H54 (cell line): ENCODE measurements at places on chromosomes 7 and 10.

DNA sequence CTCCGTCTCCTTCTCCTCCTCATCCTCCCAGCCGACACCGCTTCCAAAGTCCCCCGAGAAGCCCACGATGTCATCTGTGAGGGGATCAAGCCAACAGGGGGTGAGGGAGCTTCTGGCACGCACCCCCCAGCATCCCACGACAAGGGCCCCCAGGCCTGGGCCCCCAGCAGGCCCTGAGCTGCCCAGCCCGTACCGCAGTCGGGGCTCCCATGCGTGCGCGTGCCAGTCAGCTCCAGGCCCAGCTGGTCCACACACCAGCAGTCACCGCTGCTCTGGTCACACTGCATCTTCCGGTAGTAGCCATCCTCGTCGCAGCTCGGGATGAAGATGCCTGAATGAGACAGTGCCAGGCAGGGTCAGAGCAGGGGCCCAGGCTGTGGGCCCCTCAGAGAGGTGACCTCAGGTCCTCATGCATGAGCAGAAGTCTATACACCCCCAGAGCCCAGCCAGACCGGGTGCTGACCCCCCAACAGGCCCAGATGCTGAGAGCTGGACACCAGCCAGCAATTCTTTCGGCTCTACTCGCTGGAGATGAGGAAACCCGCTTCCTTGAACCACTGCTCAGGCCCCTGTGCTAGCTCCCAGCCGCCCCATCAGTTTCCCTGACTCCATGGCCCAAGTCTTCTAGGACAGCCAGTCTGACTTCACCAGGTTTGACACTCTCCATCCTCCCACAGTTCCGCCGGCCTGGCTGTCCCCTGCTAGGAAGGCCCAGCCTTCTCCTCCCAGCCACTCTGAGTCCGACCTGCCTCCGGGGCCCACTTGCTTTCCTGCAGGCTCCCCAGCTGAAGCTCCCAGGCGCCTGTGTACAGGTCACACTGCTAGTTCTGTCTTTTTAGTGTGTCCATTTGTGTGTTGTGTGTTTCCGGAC lies 25.3 kb downstream of the SPOCK2 start:
- no peak for DNase-seq

GRCh38 chr10:71231206-71231605 lies 18.8 kb downstream of the UNC5B start:
- no peak for DNase-seq

DNA sequence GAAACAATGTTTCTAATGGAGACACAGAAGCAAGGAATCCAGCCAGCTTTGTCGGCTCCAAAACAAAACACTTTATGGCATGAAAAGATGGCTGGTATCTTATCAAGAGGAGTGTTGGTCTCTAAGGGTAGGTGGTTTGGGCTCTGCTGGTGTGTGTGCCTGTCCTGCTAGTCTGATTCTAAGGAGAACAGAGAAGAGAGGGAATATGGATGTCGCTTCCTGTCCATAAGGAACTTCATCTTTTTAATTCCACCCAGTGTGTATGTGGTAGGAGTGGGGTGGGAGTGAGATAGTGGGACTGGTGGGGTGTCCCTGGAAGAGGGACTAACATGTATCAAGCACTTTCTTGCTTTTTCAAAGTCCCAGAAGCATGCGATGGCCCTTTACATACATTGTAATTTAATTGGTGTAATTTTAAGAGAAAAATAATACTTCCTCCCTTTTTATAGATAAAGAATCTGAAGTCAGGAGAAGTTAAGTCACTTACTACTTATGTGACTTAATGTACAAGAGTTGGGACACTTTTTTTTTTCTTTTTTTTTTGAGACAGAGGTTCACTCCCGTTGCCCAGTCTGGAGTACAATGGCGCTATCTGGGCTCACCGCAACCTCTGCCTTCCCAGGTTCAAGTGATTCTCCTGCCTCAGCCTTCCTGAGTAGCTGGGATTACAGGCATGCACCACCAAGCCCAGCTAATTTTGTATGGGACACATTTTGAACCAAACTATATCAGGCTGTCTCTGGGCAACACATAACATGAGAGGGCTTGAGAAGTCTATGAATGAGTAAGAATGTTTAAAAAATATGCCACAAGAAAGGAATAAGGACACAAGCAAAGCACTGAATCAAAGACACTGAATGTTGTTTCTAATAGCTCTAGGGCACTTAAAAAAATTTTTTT lies 18.8 kb downstream of the NT5C3A start:
- DNase-seq: no peak

GRCh38 chr10:49742683-49743463 lies 19.2 kb downstream of the OGDHL start:
- no peak for DNase-seq

- DNase-seq: no peak
These were observed 33.4 kb upstream of the ADRB1 start for GRCh38 chr10:114010316-114010715.

GRCh38 chr10:100901051-100901450 lies 11.7 kb upstream of the SLF2 start:
- DNase-seq: no peak

DNA sequence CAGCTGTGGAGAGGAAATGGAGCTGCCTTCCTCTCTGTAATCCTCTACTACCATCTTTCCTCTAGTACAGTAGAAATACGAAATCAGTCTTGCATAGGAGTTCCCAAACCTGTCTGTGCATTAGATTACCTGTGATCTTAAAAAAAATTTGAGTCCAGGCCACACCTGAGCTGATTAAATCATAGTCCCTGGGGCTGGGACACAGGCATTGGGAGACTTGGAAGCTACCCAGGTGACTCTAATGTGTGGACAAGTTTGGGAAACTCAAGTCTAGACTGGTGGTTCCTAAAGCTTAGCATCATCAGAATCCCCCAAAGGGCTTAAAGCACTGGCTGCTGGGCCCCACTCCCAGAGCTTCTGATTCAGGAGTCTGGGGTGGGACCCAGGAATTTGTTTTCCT lies 152.7 kb upstream of the GLI3 start:
- DNase-seq: no peak

GRCh38 chr7:144454-144826 lies 47.9 kb upstream of the FAM20C start:
- DNase-seq: no peak

DNA sequence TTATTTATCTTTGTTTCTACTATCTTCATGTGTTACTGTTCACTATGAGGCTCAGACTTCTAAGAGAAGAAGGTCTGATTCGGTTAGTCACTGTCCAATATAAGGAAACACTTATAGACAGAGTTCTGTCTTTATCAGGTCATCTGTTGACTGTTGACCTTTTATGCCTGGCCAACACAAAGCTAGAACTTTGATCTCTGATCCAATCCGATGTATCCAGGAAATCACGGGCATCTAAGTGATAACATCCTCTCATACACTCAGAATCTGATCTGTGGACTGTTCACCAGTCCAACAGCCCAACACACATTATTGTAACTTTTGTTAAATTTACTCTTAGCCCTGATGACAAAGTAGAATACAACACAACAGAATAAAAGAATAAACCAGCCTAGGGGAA lies 114.6 kb downstream of the SRI start:
- DNase-seq: no peak

- no peak for DNase-seq
These were observed 3.5 kb upstream of the INHBA start for GRCh38 chr7:41706228-41706930.

DNA sequence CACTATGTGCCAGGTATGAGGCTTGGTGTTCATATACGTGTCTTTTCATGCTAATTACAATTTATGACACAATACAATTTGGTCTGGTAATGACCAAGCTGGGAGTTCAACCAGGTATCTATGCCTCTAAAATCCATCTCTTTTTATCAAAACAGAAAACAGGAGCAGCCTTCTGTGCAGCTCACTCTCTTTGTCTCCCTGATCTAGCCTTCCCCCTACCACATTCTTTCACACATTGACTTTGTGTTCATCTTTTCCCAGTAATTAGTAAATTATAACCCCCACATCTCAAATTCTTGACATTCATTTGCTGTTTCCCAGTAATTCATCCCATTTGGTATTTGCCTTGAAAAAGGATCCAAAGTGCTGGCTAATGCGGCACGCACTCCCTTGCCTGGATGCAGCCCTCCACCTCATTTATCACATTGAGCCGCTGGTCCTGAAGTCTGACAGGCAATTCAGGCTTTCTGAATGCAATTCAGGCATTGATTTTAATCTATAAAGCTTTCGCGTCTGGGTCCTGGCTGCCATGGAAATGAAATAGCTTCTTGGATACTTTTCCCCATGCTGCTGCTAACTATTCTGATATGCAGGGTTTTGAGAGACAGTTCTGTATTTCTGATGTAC lies 112.5 kb upstream of the ANKRD1 start:
- DNase-seq: no peak

DNA sequence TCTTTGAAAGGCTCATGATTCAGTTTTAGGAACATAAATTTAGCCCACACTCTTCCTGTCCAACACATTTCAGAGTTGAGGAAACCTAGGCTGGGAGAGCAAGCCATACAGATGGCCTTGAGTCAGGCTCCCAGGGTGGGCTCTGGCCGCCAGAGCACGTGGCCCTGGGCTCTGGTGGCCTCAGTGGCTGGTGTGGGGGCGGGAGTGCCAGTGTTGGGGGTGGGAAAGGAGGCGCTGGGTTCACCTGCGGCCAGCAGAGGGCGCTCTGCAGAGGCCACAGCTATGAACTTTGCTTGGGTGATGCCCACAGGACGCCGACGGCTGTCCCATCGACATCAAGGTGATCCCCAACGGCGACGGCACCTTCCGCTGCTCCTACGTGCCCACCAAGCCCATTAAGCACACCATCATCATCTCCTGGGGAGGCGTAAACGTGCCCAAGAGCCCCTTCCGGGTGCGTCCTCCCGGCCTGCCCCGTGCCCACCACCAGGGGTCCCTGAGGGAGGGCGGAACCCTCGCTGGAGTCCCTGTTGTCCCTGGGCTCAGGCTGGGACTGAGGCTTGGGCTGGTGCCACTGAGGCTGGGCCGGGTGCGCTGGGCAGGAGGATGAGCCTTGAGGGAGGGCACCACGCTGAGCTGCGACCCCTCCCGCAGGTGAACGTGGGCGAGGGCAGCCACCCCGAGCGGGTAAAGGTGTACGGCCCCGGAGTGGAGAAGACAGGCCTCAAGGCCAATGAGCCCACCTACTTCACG lies 11.9 kb downstream of the FLNC start:
- peak; percentile 60 for DNase-seq

GRCh38 chr7:40922316-40922670 lies 780.6 kb downstream of the INHBA start:
- DNase-seq: peak; percentile 30

- peak; percentile 95 for DNase-seq
These were observed 52.3 kb downstream of the HECW1 start for GRCh38 chr7:43164757-43165156.

DNA sequence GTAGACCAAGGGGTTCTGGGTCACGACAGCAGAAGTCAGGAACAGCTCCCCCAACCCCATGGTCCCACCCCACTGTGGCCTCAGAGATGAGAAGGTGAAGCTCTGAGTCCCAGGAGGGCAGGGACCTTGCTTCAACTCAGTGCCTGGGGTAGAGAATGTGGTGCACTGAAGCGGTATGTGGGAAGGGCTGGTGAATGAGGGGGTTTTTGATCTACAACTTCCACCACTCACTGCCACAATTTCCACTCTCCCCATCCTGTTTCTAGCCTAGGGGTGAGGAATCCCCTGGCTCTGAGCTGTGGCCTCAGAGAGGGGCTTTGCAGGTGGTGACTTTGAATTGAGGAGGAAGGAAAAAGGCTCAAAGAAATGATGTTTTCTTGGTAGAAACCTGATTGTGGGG lies 44.9 kb upstream of the TOMM7 start:
- DNase-seq: no peak

GRCh38 chr10:119494236-119495020 lies 48.1 kb downstream of the RGS10 start:
- DNase-seq: no peak

GRCh38 chr7:116576350-116577319 lies 51.8 kb downstream of the CAV1 start:
- no peak for DNase-seq

GRCh38 chr7:127891144-127891543 lies 140.1 kb downstream of the LRRC4 start:
- DNase-seq: no peak

DNA sequence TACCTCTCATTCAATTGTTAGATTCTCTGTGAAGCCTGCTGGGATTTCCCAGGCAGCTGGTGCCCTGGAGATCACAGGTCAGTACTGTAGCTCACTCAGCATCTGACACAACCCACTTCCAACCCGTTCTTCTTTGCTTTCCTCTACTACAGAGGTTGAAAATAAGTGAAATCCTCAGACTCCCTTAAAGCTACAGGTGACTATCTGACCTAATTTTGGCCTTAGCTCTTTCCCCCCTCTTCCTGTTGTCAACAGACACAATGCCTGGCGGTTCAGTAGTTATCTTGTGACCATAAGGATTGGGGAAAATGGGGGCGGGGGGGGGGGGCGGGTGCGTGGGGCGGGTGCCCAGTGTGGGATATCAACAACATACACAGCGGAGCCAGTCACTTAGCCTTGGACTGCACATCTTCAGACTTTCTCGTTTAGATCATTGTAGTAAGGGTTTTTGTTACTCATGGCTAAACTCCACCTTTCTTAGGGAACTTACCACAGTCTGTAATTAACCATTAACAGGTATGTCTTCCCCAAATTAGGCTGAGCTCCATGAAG lies 37.8 kb downstream of the MTPN start:
- DNase-seq: no peak

DNA sequence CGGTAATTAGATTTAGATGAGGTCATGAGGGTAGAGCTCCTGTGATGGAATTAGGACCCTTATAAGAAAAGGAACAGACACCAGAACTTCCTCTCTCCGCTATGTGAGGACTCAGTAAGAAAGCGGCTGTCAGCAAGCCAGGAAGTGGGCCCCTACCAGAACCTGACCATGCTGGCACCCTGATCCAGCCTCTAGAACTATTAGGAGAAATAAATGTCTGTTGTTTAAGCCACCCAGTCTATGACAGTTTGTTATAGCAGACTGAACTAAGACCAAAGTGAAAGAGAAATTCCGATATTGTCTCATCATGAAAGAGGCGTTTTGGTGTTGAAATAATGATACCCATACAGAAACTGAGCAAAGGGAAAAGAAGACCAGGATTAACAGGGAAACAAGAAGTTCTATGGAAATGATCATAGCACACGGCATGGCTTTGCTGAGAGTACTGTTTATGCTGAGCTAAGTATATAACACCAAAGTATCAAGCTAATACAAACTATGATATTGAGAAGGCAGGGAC lies 9.2 kb downstream of the CLEC2L start:
- DNase-seq: no peak

GRCh38 chr7:36986948-36987724 lies 262.8 kb upstream of the AOAH start:
- peak; percentile 95 for DNase-seq

DNA sequence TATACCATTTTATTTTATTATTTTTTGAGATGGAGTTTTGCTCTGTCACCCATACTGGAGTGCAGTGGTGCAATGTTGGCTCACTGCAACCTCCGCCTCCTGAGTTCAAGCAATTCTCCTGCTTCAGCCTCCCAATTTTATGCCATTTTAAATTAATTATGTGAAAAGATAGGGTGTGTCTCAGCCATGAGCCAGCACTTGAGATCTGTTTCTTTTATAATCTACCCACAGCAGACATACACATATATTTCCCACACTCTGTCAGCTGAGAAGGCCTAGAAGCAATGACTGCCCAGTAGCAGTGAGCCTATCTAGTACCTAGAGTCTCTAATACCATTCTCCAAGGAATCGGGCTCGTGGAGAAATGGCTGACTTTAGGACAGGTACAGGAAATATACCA lies 70.5 kb downstream of the ADAM12 start:
- no peak for DNase-seq

- DNase-seq: no peak
These were observed 29.2 kb upstream of the NAMPT start for GRCh38 chr7:106313966-106314365.
